Upper lobe of right lung (tissue), 1 donor: ENCODE measurements at places on chromosomes 13 and 19. TPM values are rescaled to one million over a fixed set of nuclear protein-coding genes. Genes with fewer than 3 reads are reported as not detected.

The TMEM145 gene
- total RNA-seq: 0.35 TPM

The IL27RA gene
- total RNA-seq: 16.2 TPM

The ZNF223 gene
- total RNA-seq: 5.8 TPM

The ZNF304 gene
- total RNA-seq: 9.3 TPM

The ACP5 gene
- 429 TPM for total RNA-seq

The CLDN10 gene
- 2.2 TPM for total RNA-seq

The CLDND2 gene
- 0.64 TPM for total RNA-seq

DNA sequence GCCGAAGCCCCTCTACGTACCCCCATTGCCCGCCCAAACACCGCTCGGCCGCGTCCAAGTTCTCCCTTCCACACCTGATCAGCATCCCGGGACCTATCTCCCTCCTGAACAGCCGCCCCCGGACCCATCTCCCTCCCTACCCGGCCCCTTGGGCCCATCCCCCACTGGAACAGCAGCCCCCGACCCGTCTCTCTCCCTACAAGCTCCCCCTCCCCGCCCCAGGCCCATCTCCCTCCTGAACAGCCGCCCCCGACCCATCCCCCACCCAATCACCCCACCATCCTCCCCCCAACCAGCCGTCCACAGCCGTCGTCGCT lies 610 bp downstream of the ZSCAN1 start:
- no peak for DNase-seq

GRCh38 chr19:1491114-1491848 lies at the start of gene REEP6:
Gene REEP6 (plus strand): TSS chr19:1491181. CDS start chr19:1491270, 89 bp downstream.
- no peak for DNase-seq

DNA sequence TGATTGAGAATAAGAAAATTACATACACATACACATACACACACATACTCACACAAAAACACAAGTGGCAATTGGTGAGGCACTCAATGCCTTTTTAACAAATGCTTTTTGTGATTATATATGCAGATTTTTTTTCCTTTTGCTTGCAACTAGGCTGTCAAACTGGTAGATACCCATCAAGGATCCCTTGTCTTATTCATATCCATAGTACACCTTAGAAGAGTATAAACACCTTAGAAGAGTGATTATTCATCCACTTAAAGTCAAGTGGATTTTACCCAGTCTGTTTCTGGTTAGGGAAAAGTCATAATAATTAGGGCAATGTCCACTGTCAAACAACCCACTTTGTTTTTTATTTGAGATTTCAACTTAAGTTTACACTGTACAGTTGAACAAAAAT lies 1773.4 kb upstream of the MIR17HG start:
- no peak for DNase-seq

DNA sequence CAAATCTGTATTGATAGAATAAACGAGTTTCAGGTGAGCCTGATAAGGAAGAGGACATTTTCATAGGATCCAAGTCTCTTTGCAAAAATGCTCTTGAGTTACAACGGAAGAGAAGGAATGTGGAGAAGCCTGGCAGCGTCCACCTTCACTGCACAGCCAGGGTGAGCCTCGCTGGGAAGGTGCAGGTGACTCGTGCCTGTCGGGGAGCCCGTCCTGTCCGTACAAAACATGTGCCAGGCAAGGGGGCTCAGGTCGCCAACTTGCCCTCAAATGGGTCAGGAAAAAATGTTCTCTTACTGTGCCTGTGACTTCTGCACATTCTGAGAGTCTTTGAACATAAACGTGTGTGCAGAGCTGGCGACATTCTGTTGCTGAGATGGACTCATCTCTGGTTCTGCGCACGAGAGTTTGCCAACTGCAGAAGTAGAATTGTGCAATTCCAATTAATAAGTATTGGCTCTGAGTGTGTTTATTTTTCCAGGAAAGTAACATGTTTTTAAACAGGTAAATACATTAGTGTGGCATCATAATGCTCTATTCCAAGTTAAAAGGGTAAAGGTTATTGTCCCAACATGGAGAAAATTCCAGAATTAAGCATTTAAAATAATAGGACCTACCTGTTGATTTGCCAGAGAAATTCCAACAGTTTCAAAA lies 28.6 kb downstream of the NAXD start:
- no peak for DNase-seq

DNA sequence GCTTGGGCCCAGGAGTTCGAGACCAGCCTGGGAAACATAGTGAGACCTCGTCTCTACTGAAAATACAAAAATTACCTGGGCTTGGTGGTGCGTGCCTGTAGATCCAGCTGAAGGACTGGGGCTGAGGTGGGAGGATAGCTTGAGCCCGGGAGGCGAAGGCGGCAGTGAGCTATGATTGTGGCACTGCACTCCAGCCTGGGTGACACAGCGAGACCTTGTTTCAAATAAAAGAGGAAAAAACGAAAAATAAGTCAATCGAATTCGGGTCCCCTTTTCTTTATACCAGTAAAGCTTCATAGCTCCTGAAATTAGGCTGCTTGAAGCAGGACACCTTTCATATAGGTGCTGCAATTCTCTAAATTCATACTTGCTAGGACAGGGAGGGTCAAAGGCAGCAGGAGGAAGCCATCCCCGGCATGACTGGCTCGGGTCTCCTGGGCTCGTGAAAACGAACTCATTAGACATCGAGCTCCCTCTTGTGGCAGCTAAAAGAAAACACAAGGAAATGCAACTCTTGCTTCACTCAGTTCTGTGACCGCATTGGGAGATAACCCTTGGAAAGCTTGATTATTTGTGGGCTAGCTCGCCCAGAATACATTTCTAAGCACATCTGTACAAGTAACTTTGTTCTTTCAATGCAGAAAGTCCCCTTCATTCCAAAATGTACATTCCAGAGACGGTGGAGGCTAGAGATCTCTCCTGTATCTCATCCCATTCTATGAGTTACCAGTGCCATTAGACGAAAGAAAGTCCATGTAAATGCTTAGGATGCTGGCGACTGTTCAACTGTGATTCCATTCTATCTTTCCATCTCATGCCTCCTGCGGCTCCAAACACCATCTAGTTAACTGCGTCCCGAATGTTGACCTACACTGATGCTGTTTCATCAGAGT lies 16.8 kb downstream of the FPR2 start:
- DNase-seq: peak; percentile 72

DNA sequence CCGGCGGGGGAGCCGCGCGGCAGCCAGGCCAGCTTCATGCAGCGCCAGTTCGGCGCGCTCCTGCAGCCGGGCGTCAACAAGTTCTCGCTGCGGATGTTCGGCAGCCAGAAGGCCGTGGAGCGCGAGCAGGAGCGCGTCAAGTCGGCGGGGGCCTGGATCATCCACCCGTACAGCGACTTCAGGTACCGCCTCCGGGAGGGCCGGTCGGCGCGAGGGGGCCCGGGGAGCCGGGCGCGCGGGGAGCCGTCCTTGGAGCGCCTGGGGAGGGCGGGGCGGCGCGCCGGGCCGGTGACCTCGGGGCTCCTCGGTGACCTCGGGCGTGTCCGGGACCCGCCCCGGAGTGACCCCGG lies 690 bp downstream of the HCN2 start:
- no peak for DNase-seq

DNA sequence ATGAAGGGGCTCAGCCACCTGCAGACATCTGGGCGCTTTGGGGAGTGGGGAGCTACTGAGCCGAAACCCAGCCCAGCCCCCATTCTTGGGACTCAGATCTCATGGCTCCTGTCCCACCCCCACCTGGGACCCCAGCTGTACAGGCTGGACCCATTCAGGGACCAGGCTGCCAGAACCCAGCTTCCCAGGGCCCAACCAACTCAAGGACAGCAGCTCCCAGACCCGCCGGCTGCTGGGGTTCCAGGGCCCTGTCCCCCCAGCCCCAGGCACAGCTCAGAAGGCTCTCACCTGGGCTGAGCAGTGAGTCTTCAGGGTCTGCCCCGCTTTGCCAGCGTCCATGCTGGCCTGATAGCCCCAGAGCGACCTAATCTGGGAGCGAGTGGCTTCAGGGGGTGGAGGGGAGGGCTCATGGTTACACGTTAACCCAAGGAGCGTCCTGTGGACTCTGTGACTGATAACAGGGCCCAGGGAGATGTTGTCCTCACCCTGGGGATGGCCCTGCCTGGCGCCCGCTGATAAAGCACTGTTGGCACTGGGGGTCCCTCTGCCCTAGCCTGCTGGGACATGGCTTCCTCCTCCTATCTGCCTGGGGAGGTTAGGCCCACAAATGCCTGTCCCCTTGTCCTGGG lies at the start of gene TMEM86B:
TSS of gene TMEM86B (minus strand) at position 361 of the 629 bp plus-strand sequence. CDS start at position 339, 22 bp downstream.
- DNase-seq: no peak

- DNase-seq: no peak
Measured at GRCh38 chr19:42345191-42345812, 19.9 kb downstream of the MEGF8 start.

DNA sequence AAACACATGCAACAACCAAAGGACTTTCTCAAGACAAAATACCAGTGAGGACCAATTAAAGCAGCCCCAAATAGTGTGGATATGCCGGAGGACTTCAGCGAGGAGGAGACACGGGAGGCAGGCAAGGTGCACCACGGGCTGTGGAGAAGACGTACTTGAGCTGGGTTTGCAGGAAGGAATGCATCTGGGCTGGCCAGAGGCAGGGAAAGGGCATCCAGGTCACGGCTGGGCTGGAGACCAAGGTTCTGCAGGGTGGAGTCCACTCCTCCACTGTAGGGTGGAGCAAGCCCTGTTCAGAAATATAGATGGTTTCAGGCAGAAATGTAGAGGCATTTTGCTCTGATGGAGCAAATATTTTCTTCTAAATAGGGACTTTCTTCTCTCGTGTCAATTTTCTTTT lies 36.6 kb upstream of the MEDAG start:
- no peak for DNase-seq

DNA sequence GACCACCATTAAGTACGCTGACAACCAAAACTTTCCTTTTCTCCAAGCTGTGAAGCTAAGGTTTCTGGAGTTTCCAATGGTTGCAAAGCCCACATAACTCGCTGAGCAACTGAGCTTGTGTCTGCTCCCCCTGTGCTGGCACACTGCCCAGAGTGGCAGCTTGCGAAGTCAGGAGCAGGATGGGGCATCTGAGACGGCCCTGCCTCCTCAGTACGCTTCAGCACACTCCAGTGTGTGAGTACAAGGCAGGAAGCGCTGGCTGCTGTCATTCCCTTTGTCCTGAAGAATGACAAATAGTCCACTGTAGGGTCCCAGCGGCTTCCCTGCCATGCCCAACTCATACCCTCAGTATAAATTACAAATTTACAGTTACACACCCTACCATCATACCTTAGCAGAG lies 51.5 kb downstream of the SKA3 start:
- DNase-seq: no peak

DNA sequence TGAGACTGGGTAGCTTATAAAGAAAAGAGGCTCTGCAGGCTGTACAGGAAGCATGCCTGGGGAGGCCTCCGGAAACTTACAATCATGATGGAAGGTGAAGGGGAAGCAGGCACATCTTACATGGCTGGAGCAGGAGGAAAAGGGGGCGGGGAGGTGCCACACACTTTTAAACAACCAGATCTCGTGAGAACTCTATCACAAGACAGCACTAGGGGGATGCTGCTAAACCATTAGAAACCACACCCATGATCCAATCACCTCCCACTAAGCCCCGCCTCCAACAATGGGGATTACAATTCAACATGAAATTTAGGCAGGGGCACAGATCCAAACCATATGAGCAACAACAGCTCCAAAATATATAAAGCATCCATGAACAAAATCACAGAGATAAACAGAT lies 46.5 kb upstream of the GTF2F2 start:
- DNase-seq: no peak

DNA sequence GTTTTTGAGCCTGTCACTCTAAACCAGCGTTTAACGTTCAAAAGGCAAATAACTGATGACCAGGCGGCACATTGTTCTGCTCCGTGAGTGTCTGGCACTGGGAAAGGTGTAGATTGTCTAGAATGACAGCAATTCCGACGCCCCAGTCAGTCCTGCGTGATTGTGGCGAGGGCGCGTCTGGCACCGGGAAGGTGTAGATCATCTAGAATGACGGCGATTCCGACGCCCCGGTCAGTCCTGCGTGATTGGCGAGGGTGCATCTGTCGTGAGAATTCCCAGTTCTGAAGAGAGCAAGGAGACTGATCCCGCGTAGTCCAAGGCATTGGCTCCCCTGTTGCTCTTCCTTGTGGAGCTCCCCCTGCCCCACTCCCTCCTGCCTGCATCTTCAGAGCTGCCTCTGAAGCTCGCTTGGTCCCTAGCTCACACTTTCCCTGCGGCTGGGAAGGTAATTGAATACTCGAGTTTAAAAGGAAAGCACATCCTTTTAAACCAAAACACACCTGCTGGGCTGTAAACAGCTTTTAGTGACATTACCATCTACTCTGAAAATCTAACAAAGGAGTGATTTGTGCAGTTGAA lies 26.1 kb upstream of the NDUFS7 start:
- DNase-seq: no peak

- DNase-seq: no peak
Measured at GRCh38 chr19:3740431-3740830, 21.1 kb downstream of the APBA3 start.

- no peak for DNase-seq
Measured at GRCh38 chr19:32176591-32176990, 168.8 kb upstream of the ZNF507 start.

GRCh38 chr13:109454167-109454917 lies 332.0 kb downstream of the IRS2 start:
- no peak for DNase-seq

DNA sequence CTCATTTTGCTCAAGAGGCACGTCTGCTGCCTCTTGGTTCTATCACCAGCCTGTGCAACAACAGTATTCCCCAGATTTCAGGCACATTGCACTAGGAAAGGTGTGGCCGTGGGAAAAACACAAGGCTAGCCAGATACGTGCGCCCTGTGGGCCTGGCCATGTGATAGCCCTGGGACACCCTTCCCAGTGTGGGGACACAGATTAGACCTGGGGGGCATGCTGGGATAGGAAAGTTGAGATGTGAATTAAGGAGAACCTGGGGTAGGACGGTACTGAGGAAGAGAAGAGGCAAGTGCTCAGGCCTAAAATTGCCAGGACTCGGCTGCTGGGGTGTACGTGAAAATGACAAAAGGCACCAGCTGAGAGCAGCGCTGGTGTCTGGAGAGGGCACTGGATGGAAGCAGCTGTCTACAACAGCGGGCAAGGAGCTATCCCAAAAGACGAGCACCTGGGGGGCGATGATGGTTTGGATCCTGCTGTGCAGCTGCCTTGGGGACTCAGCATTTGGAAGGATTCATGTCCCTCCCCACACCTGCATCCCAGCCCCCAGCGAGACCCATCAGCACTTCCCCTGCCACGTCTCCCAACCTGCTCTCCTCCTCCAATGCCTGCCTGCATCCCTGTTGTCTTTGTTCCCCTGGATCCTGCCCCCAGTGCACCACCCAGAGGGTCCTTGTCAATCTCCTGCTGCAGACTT lies 54.3 kb downstream of the GGACT start:
- no peak for DNase-seq

- no peak for DNase-seq
Measured at GRCh38 chr19:30403203-30403985, 31.2 kb downstream of the ZNF536 start.

DNA sequence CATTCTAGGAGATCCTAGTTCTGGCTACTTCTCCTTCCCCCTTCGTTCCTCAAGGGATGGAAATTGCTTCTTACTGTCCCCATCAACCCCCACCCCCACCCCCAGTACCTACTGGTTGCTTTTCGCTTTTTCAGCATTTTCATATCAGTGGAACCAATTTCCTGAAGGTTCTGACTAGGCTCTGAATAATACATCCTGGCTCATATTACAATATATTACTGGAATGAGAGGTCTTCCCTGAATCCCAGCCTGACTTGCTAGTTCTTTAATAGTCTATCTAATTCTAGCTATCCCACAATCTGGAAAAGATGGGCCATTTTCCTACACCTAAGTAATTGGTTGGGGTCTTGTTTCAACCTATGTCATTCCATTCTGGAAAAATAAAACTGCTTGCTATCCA lies 207.4 kb downstream of the COG6 start:
- no peak for DNase-seq

GRCh38 chr13:32031815-32032370 lies 319 bp downstream of the FRY start:
- no peak for DNase-seq
